Effector CD4-positive, alpha-beta T cell (primary cell): ENCODE measurements at places on chromosomes 2 and 18.
A peak's percentile ranks its signal among the peaks of the same experiment; 100 is the strongest.

DNA sequence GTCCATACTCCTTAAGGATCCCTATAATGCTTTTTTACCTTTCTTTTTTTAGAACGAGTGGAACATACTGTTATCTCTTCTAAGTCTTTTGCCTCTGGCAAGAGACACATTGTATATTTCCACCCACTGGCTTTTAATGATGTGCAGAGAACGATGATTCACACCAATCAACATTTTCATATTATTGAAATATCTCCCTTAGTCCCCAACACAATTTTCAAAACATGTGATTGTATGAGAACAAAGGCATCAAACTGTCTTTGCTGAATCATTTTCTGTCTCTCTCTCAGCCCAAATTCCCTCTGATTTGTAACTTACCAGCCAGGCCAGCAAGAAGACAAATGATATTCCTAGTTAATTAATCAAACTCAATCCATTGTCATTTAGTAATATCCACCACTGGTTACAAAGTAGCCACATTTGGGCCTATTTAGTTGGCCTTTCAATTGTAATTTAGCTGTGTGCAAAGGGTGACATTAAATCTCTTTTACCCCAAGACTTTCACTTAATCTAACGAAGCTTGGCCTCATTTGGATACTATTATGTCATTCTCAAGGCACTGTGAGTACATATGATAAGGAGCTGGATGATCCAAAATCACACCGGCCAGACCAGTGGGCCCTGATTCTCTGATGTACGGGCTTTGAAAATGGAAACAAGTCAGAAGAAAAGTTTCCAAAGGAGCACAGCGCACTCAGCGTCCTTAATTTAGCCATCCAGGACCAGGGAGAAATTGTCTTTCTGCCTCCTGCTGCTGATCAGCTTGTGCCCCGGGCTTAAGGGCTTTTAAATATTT is 185.1 kb downstream of the SCG2 start:
- no peak for DNase-seq

DNA sequence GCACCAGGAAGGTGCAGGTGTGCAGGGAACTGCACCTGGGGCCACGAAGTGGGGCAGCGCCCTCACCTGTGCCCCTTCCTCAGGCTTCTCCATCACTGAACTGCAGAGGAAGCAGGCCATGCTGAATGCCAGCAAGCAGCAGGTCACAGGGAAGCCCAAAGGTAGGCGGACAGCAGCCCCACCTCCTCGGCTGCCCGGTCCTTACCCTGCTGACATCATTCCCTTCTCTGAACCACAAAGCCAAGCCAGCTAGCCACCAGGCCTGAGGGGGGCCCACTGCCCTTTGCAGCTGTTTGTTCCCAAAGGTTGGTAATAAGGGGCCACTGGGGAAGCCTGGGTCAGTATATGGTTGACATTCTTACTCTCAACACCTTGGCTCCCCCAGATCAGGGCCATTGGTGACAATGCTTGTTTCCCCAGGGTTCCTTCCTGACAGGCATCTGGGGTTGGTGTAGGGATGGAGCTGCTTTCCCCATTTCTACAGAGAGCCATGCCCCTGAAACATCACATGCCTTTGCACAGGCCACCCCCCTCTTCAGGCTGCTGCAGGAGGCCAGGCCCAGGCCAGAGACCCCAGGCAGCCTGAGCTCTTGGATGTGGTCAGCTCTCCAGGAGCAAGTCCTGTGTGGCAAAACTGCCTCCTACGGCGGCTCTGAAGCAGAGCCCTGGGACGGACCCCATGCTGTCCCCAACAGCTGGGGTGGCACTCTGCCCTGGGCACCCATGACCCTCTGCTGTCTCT is 47.8 kb downstream of the FAM168B start:
- DNase-seq, result no peak

- no peak for DNase-seq
Observed at GRCh38 chr18:58901143-58901542, 36.5 kb downstream of the ZNF532 start.

DNA sequence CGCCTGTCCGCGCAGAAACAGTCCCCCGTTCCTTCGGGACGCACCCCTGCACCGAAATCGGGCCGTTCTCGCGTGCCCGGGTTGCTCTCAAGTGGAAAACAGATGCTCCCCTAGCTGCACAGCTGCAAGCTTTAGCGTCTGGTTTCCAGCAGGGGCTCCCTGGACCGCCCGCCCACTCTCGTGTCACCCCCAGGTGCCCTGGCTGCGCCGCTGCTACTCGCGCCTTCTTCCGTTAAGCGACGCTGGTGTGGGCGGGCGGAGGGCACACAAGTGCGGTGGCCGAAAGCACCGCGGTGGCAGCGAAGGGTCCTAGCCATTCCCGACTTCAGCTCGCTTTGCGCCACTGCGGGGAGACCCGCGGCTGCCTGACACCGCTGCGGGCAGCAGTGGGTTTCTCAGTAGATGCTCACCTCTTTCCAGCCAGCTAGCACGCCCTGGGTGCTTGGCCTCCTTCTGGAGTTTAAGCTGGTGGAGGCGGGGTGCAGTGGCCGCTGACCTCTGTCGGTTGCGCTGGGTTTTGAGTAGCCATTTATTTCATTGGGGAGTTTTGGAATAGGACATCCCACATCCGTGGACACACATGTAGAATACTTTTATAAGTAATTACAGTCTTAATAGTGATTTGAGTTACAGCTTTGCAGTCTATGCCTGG is 806 bp downstream of the ZNF407 start:
- DNase-seq, result peak; percentile 64

- DNase-seq, result no peak
Observed at GRCh38 chr2:100194951-100195350, 52.6 kb upstream of the AFF3 start.

GRCh38 chr2:136920652-136921333 is 155.4 kb downstream of the THSD7B start:
- DNase-seq, result no peak

DNA sequence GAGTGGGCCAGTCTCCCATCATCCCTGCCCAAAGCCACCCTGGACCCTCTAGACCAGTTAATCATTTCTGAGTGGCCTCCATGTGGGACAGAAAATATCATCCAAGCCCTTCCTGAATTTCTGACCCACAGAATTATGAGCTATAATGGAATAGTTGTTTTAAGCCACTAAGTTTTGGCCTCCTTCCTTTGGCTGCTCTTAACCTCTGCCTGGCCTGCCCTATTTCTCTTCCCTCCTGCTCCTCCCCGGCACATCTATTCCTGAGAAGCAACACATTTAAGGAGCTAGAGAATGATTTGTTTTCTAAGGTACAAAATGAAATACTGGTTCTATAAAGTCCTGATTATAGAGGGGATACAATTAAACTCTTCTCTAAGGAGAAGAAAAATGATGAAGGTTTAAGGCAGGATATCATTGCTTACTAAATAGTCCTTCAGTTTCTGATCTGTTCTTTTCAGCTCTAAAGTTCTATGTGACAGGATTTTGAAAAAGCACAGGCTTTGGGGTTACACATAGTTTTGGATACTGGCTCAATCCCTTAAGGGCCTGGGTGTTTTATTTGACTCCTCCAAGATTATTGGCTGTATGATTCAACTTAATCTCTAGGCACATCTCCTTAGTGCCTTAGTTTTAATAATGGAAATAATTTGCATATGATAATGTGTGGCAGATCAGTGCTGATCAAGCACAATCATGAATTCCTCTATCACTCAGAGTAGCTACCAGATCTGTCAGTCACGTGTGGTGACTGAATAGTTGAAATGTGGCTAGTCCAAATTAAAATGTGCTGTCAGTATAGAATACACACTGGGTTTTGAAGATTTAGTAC is 240.3 kb downstream of the VAPA start:
- no peak for DNase-seq

DNA sequence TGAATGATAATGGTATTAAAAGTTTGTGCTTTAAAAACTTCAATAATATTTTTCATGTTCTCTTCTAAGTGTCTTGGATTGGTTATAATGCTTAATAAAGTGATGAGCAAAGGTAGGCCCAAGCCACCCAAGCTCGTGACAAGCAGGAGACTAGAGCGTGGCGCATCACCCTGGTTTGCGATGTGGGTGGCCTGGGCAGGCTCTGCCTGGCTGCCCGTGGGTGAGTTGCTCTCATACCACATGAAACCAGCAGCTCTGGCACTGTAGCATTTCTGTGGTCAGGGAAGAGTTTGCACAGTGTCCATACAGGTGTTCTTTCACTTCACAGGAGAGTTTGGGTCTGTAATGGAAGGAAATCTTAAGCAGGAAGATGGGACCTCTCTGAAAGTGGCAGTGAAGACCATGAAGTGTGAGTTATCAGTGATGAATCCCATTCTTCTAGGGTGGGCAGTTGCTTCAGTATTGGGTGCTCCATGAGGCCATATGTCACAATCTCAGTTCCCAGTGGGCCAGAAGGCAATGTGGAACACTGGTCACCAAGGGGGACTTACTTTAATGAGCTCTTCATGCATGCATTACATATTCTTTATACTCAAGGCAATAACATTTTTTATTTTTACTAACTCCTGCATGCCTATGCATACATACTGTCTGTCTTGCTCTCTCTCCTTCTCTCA is 51.4 kb upstream of the TMEM87B start:
- DNase-seq, result no peak

DNA sequence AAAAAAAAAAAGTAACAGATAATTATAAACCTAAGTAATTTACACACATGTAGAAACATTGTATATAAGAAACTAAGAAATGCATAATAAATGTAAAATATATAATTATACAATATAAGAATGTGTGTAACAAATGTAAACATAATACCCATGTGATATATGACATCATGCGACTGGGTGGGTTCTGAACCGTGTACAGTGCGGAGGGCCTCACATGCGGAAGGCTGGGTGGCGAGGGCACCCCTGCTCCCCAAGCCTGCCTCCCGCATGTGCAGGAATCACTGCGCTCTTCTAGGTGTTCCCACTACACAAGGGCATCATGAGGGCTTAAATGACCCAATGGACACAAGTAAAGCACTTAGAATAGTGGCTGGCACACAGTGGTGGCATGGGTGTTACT is 2.0 kb downstream of the PTPN18 start:
- DNase-seq, result no peak

GRCh38 chr2:179263446-179264367 is 925 bp downstream of the SESTD1 start:
- DNase-seq, result peak; percentile 9

DNA sequence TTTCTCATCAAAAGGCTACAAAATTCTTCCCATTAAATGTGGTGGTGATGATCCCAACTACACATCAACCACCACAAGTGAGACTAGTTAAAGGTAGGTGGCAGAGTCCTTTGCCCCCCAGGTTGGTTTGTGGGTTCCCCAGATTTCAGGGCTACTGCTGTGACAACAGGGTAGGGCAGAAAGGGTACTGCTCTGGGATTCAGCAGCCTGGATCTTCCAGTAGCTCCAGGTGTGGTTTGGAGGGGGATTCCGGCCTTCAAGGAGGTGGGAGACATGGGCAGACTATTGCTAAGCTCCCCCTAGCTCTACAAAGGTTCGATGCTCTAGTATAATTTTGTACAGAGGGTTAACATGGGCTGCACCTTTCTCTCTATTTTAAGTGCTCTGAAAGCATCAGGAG is 74.9 kb upstream of the FZD5 start:
- no peak for DNase-seq

GRCh38 chr18:22044474-22045220 is 124.7 kb upstream of the GATA6 start:
- no peak for DNase-seq

- no peak for DNase-seq
Observed at GRCh38 chr18:12044591-12044990, 49.1 kb upstream of the ANKRD62 start.

GRCh38 chr2:110800611-110801402 is 68.4 kb downstream of the ACOXL start:
- no peak for DNase-seq

GRCh38 chr2:175726223-175726622 is 275.8 kb downstream of the LNPK start:
- no peak for DNase-seq

DNA sequence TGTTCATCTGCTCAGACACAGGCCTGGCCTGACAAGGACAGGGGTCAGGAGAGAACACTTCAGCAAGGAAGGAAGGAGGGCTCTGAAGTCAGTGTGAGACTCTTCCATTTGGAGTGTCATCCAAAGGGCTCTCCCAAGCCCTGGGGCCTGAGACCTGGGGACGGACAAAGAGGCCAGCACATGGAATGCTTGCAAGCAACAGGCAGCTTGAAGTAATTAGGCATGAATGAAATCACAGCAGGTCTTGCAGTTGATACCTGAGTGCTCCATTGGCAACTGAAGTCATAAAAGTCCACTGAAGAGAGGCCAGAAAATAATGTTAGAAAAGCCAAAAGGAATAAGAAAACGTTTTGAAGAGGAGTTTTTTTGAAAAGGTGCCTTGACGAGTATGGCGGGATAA is 231.7 kb downstream of the VAPA start:
- DNase-seq, result no peak

DNA sequence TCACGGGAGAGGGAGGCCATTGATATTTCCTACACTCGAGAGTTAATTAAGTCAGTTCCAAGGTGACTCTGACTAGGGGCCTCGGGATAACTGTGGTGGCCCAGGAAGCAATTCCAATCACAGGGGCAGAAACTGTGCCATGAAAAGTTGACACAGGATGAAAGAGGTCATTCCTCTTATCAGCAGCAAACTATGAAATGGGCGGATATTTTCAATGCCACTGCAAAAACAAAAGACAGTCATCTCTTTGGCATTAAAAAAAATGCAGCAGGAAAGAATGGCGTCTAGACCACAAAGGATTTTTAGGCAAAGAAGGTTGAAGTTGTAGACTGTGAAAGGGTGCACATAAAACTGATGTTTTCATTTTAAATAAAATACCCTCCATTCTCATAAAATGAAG is 50.0 kb downstream of the TGIF1 start:
- DNase-seq, result no peak

- no peak for DNase-seq
Observed at GRCh38 chr2:219149667-219150066, 10.9 kb downstream of the NHEJ1 start.

- no peak for DNase-seq
Observed at GRCh38 chr2:160674146-160674750, 180.6 kb upstream of the RBMS1 start.

DNA sequence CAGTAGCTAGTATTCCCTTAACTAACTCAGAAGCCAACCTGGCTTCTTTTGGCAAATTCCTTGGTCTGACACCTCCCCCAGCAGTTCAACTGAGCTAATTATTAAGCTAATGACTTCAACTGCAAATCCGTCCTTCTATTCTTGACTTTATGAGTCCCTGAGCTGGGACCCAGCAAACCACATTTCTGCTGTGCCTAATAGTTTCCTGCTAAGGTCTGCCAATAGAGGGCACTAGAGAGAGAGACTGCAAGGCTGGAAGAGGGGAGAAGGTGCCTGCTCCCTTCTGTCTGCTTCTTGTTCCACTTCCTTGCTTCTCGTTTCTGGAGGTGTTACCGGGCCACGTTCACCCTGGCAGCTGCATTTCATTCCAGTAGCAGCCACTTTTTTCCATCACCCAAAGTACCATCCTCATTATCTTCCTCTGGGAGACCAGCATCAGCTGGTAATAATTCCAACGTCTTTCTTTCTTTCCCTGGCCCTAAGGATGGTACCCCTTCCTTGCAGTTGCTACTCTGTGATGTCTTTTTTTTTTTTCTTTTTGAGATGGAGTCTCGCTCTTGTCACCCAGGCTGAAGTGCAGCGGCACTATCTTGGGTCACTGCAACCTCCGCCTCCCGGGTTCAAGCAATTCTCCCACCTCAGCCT is 352.0 kb downstream of the TNS1 start:
- DNase-seq, result no peak

- DNase-seq, result no peak
Observed at GRCh38 chr2:178479275-178479616, 846 bp upstream of the FKBP7 start.
